Activated T-cell treated with anti-CD3 and anti-CD28 coated beads, Interleukin-2, amount 50 U/mL, for 1 hour (primary cell): ENCODE measurements at places on chromosomes 7 and 10.
A peak's percentile ranks its signal among the peaks of the same experiment; 100 is the strongest.

DNA sequence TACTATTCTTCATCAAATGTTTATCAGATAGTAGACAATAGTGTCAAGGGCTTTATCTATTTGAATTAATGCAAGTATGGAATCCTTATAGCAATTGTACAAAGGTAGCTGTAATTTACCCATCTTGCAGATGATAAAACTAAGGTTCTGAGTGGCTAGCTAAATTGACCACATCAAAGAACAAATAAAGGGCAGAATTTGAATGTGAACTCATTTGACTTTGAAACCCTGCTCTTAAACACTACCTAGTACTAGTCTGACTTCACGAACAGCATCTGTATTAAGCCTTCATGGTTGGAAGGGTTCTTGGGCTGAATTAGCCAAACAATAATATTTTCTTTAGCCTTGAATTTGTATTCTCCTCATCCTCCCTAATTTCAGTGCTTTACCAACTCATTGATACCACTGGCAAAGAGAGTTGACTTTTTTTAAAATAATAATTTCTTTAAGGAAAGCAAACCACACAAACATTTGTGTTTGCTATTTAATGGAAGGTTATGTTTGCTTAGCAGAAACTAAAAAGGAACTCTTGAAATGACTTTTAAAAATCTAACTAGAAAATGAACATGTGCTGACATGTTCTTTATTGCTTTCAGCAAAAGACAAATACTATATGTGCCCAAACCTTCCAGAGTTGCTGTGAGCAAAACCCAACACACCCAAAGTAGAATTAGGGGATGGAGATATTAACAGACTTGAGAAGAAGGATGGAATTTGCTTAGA lies 322.6 kb downstream of the RNLS start:
- no peak for DNase-seq

DNA sequence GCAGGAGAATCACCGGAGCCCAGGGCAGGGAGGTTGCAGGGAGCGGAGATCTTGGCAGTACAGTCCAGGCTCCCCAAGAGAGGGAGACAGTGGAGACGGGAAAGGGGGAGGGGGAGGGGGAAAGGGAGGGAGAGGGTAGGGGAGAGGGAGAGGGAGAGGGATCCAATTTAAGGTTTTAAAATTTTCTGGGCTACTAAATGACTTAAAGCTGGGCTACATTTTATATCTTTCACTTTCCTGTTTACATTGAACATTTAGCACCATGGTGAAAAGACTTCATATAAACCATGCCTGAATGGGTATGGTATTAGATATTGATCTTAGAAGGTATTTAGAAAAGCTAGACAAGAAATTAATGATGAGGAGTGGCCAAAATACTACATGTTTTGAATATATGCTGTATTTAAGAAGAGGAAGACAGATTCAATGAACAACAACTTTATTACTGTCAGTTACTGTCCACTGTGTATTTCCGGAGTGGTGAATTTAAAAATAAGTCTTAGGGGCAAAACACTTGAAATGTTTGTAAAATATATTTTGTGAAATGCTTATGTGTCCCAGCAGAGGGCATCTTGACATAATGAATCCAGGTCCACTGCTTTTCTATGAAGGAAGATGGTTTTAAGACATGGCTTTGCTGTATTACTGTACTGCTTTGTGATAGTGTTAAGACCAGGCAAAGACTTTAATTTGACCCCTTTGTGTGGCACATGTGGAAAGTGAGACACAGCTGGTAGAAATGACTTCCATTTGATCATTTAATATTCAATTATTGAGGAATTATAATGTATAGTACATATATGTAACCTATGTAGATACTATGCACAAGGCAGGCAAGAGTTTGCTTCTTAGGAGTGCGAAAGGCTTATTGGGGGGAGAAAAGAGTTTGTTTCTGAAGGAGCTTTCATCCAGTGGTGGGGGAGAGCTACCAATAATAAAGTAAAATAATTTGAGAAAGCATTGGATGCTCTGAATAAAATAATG lies 52.8 kb downstream of the NRF1 start:
- DNase-seq, result no peak

GRCh38 chr7:130877236-130877990 lies 143.4 kb upstream of the KLF14 start:
- DNase-seq, result no peak

GRCh38 chr10:33697016-33697415 lies 362.5 kb upstream of the NRP1 start:
- no peak for DNase-seq

DNA sequence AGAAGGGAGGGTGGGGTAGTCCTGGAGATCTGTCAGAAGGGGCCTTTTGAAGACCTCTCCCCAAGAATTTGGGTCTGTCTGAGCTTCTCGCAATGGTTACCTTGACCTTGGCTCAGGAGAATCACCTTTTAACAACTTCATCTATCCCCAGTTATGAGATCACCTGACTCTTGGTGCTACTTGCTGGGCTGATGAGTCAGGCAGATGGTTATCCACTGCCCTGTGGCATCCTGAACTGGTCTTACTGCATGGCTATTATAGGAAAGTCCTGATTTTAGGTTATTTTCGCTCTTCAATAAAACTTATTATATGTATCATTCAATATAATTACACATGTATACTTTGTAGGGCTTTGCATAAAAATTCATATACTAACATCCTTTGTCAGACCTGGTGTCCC lies 274.7 kb downstream of the GFRA1 start:
- no peak for DNase-seq

DNA sequence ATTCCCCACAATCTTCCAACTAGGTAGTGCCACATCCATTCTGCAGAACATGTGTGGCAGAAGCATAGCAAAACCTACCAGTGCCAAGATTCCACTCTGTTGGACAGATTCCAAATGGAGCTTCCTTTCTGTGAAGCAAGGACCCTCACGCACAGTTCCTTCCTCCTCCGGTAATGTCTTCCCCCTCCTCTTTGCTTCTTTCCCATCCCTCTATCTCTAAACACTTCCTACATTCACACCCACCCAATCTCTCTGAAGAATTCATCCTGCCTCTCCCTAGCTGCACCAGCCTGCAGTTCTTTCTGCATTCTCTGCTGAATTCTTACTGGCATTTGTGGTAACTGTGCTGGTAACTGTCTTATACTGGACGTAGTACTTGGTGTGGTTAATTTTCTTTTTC lies 124.9 kb downstream of the RNLS start:
- no peak for DNase-seq

- DNase-seq, result no peak
Observed at GRCh38 chr7:94422827-94423460, 28.2 kb downstream of the COL1A2 start.

GRCh38 chr10:6124666-6125065 lies 35.8 kb downstream of the RBM17 start:
- peak; percentile 10 for DNase-seq

DNA sequence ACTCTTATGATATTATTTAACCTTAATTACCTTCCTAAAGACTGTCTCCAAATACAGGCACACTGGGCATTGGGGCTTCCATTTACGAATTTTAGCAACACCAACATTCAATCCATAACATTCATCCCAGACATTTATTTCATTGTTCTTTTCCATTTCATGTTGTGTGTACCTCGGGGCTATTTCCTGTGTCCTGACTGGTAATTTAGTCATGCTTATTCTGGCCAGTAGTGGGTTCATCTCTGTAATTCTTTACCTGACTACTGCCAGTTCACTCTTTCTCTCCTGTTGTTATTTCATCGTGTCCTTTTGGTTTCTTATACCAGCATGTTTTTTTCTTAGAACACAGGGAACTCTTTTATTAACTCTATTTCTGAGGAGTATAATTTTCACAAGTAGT lies 225.7 kb downstream of the PLXDC2 start:
- no peak for DNase-seq

DNA sequence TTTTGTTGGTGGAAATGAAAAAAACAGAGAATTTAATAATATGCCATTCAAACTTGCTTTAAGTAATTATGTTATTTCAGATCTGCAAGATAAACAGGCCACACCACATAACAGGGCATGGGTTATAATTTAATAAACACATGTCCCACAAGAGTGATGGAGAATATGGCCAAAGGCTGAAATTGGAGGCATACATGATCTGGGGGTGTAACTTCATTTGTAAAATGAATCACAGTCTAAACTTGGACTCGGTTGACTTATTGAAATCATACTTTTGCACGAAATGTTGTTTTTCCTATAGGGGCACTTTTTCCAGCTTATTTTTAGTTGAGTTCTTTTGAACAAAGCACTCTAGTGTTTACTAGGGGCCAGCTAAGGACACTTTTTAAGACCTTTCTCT lies 151.6 kb downstream of the TMEM26 start:
- DNase-seq, result no peak

- no peak for DNase-seq
Observed at GRCh38 chr7:135158874-135159273, 11.0 kb downstream of the TMEM140 start.
